Stimulated activated CD4-positive, alpha-beta T cell treated with anti-CD3 and anti-CD28 coated beads, Interleukin-12 subunit alpha, Interleukin-12 subunit beta, amount 100 ng/mL, for 48 hours (primary cell): ENCODE measurements at places on chromosomes 6 and 20.

DNA sequence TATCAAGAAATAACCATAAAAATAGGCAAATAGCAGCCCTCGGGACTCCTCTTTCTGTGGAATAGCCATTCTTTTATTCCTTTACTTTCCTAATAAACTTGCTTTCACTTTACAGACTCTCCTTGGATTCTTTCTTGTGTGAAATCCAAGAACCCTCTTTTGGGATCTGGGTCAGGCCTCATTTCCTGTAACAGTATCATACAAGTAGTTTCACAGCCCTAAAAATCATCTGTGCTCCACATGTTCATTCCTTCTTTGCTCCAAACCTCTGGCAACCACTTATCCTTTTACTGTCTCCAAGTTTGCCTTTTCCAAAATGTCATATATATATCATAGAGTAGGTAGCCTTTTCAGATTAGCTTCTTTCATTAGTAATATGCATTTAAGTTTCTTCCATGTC is 13.5 kb upstream of the NT5E start:
- DNase-seq, result no peak

GRCh38 chr20:23071996-23072395 is 14.1 kb downstream of the CD93 start:
- DNase-seq, result no peak

GRCh38 chr20:5686384-5687105 is 63.7 kb upstream of the SHLD1 start:
- no peak for DNase-seq

- no peak for DNase-seq
These were observed 268.5 kb upstream of the QKI start for GRCh38 chr6:163146036-163146435.

DNA sequence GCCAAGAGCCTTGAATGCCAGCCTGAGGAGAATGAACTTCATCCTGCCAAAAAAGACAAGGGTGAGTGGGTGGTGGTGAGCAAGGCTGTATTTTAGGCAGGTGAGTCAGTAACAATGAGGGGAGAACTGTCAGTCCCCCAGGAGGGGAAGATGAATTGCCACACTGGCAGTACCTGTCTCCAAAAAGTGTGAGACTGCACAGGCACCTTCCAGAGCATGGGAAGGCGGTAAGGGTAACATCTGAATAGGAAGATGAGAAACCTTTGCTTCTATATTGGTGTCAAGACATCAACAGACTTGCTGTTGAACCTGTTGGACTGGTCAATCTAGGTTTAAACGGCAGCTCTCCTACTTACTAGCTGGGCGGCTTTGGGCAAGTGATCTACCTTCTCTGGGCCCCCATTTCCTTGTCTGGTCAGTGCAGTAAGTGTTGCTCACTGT is 30.9 kb downstream of the STK35 start:
- no peak for DNase-seq

DNA sequence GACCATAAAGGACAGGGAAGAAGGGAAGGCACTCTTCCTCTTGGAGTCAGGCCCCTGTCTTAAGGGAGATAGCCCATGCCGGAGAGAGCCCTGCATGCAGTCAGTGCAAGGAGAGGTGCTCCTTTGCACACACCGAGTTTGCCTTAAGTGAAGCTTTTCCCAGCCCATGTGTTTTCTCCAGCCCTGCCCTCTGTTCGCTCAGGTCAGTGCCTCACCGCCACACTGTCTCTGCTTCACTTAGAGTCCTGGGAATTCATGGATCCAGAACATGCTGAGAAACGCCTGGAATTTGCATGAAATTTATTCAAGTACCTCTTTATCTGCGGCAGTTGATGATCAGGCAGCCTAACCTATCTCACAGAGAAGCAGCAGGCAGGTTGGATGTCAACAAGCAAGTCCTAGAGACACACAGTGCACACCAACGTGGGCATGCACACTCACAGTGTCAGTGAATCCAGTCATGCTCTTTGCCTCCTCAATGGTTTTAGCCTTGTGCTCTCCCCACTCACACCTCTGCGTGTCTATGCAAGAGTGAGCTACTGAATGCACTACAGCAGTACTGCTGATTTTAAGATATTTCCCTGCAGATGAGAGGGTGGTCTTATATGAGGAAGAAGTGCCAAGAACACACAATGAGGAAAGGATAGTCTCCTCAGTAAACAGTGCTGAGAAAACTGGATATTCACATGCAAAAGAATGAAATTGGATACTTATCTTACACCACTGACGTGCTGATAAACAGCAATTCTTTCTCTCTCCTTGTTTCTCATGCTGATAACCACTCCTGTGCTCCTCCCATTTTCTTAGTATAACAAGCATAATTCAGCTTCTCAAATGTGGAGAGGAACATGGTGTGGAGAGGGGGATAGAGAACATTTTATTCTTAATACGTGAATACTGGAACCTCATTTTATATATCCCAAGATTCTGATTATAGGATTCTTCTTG is 295.1 kb upstream of the CDYL start:
- no peak for DNase-seq

GRCh38 chr6:30957716-30958115 is 16.9 kb downstream of the MUCL3 start:
- DNase-seq, result no peak

DNA sequence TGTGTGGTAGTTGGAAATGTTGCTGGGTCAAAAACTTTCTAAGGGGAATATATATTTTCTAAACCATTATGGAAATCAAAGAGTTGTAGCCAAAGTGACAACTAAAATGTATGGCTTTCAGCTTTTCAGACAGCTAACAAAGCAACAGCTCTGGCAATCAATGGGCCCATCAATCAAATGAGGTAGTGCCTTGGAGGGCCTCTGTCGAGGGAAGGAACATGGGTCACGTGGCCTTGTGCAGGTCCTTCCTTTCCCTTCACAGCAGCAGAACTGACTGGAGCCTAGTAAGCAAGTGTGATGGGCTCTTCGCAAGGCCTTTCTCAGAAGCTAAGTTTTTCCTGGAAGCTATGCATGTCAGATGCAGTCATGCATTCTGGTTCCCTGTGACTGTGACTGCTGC is 17.9 kb downstream of the FAXC start:
- no peak for DNase-seq

DNA sequence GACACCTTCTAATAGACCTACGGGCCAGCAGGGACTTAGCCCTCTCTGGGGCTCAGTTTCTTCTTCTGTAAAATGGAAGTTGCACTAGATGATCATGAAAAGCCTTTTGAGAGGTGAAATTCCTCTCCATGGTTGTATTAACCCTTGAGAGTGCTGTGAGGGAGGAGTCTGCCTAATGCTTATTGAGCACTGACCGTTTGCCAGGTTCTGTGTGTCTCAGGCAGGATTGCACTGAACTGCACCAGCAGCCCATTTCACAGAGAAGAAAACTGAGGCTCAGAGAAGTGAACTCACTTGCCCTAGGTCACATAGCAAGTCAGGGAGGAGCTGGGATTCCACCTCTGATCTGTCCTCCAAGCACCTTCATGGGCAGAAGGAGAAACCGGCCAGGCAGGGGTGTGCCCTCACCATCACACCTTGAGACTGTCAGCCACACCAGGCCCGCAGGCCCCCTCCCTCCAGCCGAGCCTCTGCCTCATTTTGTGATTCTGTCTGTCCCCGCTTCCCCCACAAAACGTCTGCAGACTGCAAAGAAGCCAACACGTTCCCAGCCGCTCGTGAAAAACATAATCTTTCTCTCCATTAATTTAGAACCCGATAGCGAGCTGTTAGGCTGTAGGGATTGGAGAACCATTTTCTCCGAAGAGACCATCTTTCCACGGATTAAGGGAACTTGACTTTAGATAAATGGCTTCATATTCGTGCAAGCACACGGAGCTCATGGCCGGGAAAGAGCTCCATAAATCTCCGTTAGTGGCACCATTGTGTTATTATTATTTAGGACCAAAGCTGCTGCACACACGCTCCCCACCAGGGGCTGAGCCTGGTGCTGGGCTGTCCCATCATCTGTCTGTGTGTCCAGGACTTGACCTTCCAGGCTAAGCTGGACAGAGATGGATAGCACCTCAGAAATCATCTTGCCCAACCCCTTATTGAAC is 46.0 kb downstream of the KIAA1755 start:
- no peak for DNase-seq

DNA sequence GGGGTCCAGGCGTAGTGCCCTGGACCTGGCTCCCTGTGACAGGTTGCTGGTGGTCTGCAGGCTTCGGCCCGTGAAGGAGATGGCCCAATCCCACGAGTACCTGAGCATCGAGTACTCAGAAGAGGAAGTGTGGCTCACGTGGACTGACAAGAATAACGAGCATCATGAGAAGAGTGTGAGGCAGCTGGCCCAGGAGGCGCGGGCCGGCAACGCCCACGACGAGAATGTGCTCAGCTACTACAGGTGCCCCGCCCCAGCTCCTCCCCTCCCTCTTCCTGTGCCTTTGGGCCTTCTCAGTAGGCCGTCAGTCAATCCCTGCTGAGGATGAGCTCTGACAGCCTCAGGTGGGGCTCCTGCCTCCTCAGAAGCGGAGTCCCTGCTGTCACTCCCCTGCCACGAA is 42.6 kb downstream of the UQCC2 start:
- peak; percentile 14 for DNase-seq

- no peak for DNase-seq
These were observed 11.9 kb downstream of the NT5E start for GRCh38 chr6:85461798-85462170.

DNA sequence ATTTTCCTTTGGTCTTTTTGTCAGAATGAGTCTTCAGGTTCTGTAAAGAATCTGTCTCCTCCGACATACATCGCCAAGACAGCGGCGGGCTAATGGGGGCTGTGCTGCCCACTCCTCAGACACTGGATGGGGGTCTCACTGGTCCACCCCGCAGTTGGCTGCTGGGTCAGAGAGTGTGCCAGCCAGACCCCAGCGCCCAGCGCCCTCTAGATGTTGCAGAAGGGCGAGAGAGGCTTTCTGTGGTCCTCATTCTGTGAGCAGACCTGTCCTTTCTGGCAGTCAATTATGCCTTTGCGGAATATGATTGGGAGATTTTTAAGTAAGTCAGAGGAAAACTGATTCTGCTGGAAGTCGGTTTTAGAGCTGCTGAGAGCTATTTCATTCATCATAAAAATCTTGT is 7.8 kb upstream of the CCR6 start:
- DNase-seq, result no peak

DNA sequence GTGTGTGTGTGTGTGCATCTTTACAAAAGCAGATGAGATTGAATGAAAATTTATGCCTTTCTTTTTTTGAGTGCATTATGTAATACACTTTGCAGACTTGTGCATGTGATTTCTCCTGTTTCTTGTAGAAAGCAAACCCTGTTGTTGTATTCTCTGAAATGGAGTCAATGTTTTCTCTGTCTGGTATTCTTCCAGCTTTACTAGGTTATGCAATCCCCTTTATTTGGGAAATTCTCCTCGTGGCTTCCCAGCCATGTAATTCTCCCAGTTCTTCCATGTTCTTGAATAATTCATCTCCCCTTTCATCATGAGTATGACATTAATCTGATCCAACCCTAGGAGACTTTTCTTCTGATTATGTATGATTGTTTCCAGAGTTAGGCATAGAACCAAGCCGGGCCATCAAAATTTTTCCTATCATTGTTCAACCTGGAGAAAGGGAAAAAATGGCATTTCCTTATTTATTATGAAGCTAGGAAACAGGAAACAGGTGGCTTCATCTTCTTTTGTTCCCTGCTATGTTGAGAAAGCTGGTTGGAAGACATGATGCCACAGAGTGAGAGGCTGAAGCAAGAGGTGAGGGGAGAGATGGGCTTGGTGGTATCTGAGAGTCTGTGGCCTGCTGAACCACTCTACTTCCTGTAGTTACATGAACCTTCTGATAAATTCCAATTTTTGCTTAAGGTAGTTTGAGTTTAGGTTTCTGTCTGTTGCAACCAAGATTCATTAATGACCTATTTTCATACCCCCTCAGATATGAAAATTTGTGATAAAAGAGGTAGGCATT is 68.8 kb downstream of the PRL start:
- DNase-seq, result no peak

DNA sequence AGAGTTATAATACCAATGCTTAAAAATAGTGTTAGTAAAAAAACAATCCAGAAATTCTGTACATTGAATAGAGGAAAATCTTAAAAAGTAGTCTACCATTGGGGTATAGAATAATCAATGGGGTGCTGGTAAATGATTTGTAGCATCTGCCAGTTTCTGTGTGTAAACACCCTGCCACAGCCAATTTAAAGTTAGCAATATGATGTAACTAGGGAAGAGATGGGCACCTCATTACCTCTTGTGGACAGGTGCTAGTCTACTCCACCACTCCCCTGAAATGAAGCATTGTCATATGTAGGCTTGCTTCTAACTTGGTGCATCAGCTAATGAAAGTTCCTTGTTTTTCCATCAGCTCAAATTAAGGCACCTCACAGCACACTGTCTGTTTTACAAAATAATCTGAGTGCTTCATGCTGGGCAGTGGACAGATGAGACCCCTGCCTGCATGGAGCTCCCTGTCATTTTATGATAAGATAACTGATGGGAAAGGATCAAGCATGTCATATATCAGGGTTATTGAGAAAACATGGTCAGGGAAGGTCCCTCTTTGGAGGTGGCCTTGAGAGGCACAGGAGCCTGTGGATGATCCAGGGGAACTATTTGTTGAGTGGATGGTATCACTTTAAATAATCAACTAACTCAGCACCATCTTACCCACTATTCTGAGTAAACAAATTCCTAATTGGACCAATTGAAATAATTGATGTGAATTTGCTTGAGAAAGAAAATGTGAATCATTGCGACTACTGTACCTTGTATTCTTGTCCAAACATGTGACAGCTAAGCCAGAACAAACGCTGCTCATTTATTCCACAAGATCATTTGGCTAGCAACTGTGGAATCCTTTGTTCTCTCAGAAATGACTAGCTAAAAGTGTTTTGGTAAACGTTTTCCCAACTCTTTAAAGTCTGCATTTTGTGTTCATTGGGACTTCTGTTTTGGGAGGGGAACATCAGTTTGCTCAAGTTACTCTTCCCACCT is 45.9 kb upstream of the CSE1L start:
- DNase-seq, result no peak

- DNase-seq, result no peak
These were observed 222.9 kb downstream of the TTLL2 start for GRCh38 chr6:167547751-167548150.

DNA sequence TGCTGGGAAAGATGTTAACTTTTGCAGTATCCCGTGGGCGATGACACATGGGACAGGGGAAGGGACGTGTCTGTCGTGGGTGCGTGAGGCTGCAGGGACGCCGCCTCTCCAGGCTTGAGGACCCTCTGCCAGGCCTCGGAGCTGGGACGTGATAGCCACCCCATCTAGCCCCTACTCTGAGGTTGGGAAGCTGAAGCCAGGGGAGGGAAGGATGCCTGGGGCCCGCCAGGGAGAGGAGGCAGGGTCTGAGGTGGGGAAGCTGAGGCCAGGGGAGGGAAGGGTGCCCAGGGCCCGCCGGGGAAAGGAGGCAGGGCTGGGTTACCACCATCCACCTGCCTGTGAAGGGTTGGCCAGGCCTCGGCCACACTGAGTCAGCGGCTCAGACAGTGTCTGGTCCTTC is 38.2 kb upstream of the GATA5 start:
- no peak for DNase-seq

DNA sequence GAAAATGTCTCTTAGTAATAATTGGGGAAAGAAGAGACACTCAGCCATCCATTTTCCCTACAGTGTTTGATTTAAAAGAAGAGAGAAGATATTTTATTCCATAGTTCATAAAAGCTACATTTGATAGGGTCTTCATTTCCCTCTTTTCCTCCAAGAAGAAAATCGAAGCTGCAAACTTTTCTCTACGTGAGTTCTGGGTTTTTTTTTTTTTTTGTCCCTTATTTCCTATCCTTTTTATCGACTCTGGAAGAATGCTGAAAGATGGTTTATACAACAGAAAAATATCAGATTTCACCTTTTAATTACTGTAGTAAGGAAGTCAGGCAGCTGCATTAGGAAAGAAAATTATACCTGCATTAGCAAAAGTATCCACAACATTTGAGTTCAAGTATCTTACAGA is at the start of gene OR2J1:
Gene OR2J1, plus strand, starts transcription at position 301 of the 400 bp plus-strand sequence. CDS start 1,453 bp downstream, outside the sequence.
- DNase-seq, result no peak

- no peak for DNase-seq
These were observed 240.9 kb upstream of the RREB1 start for GRCh38 chr6:6866656-6867403.
